Suppressor macrophage (primary cell): ENCODE measurements at places on chromosomes 3 and 15.
A peak's percentile ranks its signal among the peaks of the same experiment; 100 is the strongest.

DNA sequence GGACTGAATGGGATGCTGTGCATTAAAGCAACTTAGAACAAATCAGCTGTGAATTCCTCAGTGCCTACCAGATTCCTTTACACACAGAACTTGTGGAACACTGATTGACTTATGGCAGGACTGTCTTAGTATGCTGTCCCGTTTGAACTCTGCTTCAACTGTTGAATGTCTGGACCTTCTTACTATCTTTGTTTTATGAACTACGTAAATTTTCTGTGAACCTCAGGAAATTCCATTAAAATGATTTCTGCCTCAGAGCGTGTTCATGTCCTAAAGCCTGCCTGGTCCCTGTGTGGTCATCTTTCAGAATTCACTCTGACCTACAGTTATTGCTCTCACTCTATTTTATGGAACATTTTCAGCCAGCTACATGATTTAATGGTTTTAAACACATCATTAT, 29.4 kb upstream of the FBN1 start:
- DNase-seq: no peak

DNA sequence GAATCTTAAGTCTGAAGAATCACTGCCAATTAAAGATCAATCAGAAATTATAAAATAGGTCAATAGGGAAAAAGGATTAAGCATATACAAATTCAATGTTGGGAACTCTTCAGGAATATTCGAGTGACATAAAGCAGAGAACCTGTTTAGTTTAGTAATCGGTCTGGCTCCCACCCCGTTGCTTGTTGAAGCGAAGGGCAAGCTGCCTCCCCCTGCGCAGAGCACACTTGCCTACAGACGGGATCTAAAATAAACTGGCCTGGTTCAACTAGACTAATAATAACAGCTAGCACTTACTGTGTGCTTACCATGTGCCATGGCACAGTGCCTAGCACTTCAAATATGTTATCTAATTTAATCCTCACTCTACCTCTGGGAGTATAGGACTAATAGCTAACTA, 8.6 kb downstream of the SEMA6D start:
- no peak for DNase-seq

- no peak for DNase-seq
Observed at GRCh38 chr15:82807920-82808633, 1.4 kb upstream of the WHAMM start.

GRCh38 chr3:127312818-127313217, 25.0 kb upstream of the PRR20G start:
- no peak for DNase-seq

GRCh38 chr3:52983828-52984227, 62.0 kb downstream of the SFMBT1 start:
- DNase-seq: peak; percentile 53

GRCh38 chr3:25479727-25480010, 51.6 kb downstream of the RARB start:
- no peak for DNase-seq
